ENCODE measurements at places on chromosomes 3 and 15.

GRCh38 chr15:89396723-89397652, 62.4 kb upstream of the POLG start:
- no peak for DNase-seq

- DNase-seq, result no peak
Measured at GRCh38 chr15:90571063-90571541, 41.4 kb downstream of the CRTC3 start.

DNA sequence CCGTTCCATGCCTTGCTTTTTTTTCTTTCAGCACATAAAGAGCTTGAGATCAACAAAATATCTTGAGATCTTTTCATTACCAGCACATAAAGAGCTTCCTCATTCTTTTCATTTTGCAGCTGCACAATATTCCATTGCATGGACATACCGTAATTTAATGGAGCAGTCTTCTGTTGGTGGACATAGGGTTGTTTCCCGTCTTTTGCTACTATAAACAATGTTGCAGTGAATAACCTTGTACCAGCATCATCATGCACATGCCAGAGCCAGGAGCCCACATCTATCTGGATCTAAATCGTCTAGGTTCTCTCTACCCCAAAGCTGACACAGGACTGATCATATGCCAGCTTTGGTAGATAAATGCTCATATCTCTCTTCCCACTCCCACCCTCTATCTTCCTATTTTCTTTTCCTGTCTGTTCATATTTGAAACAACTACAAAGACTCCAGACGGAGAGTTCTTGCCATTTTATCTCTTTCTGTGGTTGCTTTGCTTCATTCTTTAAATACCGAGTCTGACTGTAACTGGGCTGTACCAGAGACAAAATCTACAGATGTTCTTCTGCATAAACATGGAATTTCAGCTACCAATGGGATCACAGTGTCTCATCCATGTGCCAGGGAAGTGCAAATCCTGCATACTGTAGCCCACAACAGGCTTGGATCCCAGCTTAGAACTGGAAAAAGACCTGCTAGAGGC, 47.1 kb upstream of the AKAP13 start:
- no peak for DNase-seq

- no peak for DNase-seq
Measured at GRCh38 chr3:21163956-21164355, 587.1 kb downstream of the ZNF385D start.

- peak; percentile 67 for DNase-seq
Measured at GRCh38 chr3:40580494-40581091, 55.8 kb downstream of the ZNF621 start.

- DNase-seq, result no peak
Measured at GRCh38 chr3:127812151-127812550, 10.2 kb downstream of the MGLL start.

GRCh38 chr3:149736175-149736952, 15.9 kb downstream of the COMMD2 start:
- no peak for DNase-seq

DNA sequence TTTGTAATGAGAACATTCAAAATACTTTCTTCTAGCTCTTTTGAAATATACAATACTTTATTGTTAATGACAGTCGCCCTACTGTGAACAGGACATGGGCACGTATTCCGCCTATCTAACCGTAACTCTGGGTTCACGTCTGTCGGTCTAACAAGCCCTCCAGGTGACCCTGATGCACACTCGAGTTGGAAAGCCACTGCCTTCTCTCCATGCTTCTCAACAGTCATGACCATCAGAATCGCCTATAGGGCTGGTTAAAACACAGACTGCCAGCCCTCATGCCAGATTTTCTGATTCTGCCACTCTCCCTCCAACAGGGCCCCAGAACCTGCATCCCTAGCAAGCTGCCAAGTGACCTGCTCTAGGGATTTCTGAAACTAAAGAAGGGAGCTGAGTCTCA, 140.2 kb downstream of the FOXP1 start:
- DNase-seq, result no peak

All from posterior cingulate gyrus (tissue), 11 donors.